ENCODE measurements at places on chromosomes 2 and 18.

GRCh38 chr2:54666131-54666633 is 57.3 kb upstream of the EML6 start:
- no peak for DNase-seq

DNA sequence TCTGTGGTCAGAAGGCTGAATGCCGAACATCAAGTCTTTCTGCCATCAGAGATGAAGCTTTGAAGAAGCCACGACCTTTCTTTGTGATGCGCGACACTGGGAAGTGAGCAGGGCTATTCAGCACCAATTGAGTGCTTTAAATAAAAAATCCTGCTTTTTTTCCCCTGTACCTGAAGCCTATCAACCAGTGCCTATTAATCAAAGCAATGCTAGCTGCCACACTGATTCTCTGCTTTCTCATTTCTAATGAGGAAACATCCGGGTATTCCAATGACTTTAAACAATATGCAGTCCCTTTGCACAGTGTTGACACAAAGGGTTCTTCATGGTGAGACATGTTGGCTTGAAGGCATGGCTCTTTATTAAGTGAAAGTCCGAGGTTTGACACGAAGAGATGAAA is 88.0 kb downstream of the GALR1 start:
- DNase-seq: no peak

- no peak for DNase-seq
Observed at GRCh38 chr18:48933578-48934414, 17.0 kb downstream of the SMAD7 start.

- no peak for DNase-seq
Observed at GRCh38 chr2:88738271-88738670, 46.8 kb downstream of the RPIA start.

- DNase-seq: no peak
Observed at GRCh38 chr2:69395866-69396265, 8.8 kb upstream of the GFPT1 start.
